ENCODE measurements at places on chromosomes 7 and 10. TPM values are rescaled to one million over a fixed set of nuclear protein-coding genes. Genes with fewer than 3 reads are reported as not detected.

The TOMM7 gene
- total RNA-seq: 365 TPM

The PNLIP gene
- total RNA-seq: not detected

The TMEM196 gene
- not detected for total RNA-seq

DNA sequence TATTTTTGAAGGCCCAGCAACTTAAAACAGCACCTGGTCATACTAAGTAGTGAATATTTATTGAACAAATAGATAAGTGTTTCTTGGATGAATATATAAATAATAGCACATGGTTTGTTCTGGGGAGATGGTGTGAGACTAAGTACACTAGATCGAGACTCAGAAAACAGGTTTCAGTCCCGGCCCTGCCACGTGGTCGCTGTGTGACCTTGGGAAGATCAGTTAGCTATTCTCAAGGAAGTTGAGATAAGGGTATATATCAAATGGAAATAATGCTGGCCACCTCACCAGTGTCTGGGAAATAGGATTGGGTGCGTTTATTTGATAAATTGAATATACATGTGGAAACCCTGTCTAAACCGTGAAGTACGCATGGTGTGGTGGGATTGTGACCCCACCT, 354.6 kb downstream of the SDK1 start:
- no peak for DNase-seq

- no peak for DNase-seq
Measured at GRCh38 chr10:129231821-129232220, 235.2 kb upstream of the MGMT start.

All from left cardiac atrium (tissue), 4 donors.